ENCODE measurements at places on chromosomes 16 and 17.
A peak's percentile ranks its signal among the peaks of the same experiment; 100 is the strongest.

GRCh38 chr16:49492896-49493626 lies 119.5 kb downstream of the C16orf78 start:
- no peak for DNase-seq

DNA sequence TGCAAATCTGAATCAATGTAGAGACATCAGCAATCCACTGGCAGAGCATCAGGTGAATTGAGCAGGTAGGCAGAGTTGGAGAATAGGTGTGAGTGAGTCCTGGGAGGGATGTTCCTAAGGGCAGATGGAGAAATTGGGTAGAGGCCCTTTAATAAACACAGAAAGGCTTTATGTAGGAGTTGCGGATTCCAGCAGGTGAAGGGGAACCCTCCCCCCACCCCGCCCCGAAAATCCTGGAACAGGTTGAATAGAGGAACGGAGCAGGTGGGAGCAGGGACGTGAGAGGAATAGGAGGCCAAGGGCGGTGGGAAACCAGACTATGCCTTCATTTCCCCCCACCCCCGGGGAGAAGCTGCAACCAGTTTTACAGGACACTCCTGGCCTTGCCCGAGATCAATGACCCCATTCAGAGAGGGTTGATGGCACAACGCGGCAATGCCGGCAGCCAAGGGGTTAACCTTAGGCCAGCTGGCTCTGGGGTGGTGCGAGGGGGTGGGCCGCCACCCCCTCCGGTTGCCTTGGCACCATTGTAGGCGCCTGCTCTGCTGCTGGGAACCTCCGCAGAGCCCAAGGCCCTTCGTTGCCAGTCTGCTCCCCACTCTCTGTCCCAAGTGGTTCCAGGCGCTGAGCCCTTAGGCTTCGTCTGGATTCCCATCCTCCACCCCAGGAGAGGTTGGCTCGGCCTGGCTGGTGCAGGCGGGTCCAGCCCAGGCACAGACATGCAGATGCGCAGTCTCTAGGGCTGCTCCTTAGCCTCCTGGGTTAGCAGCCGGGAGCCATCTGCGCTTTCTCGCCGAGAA lies 814 bp upstream of the RUNDC3A start:
- DNase-seq = peak; percentile 45

DNA sequence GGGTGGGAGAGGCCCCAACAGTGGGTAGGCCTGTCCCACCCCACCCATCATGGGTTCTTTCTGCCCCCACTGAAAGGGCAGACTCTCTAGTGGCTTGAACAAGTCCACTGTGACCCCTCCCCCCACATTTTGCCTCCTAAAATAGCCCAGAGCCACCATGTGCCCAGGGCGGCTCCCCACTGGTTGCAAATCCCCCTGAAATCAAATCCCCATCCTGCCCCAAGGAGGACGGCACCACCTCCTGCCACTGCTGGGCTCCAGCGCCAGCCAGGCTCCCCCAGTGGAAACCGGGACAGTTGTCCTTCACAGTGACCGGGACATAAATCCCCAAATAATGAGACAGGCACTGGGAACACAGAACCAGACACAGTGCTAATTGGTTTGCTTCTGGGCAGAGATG lies 20.5 kb downstream of the ZNF385C start:
- DNase-seq = no peak

DNA sequence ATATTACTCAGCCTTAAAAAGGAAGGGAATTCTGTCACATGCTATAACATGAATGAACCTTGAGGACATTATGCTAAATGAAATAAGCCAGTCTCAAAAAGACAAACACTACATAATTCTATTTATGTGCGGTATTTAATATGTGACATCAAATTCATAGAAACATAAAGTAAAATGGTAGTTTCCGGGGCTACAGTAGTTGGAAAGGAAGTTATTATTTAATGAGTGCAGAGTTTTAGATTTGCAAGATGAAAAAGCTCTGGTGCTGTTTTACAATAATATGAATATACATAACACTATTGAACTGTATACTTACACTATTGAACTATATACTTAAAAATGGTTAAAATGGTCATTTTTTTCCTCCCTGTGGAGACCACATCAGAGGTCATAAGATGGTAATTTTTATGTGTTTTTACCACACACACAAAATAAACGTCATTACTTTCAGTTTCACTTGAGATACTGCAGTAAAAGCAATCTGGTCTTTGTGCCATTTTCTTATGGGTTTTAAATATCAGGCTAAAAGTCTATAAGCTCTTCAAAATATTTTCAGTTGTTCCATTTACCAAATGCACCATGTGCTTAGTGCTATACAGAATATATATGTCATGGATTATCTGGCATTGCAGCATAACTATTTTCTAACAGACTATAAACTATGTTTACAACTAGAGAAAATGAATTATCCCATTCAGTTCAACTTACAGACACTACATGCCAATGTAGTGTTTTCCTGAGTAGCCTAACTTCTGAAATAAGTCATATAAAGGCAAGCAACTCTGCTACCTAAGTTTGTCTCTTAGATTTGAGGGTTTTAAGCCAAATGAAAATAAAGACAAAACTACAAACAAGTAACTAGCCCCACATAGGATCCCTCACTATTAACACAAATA lies 90.9 kb downstream of the SPAG9 start:
- no peak for DNase-seq

DNA sequence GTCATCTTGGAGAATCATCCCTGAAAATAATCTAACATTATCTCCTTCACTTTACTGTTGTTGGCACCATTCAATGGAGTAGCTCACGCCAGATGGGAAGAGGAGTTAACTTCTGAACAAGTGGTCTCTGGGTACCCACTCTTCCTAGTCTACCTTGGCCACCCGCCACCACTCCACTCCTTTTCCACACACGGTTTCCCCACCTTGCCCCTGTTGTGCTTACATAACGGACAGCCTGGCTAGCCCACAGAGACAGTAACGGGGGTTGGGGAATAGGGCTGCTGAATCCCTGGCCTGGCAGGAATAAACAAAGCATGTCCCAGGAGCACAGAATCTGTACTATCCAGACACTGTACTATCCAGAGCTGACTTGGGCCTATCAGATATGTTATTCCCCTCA lies 3.6 kb upstream of the MXRA7 start:
- no peak for DNase-seq
